Right atrium auricular region (tissue), 2 donors: ENCODE measurements at places on chromosomes 7 and 10. TPM values are rescaled to one million over a fixed set of nuclear protein-coding genes. Genes with fewer than 3 reads are reported as not detected.

The CNPY1 gene
- not detected for total RNA-seq

GRCh38 chr10:78727251-78727650 is 341.5 kb upstream of the ZMIZ1 start:
- peak overlapping the region; percentile 82 for H3K27ac ChIP-seq
- H3K4me3 ChIP-seq = no peak overlapping the region
- H3K4me1 ChIP-seq = no peaks in the 10 kb centered on the region
- H3K27me3 ChIP-seq = no peaks in the 10 kb centered on the region
- no peaks in the 10 kb centered on the region for H3K36me3 ChIP-seq
- no peak for DNase-seq

GRCh38 chr7:28169230-28169629 is 11.4 kb downstream of the JAZF1 start:
- no peak overlapping the region for H3K4me3 ChIP-seq
- H3K27ac ChIP-seq = no peak overlapping the region
- H3K27me3 ChIP-seq = no peaks in the 10 kb centered on the region

GRCh38 chr7:93442478-93443224 is 131.9 kb downstream of the CALCR start:
- H3K4me1 ChIP-seq = no peaks in the 10 kb centered on the region
- H3K36me3 ChIP-seq = no peaks in the 10 kb centered on the region
- no peak for DNase-seq
